ENCODE measurements at places on chromosomes 3 and 15.
A peak's percentile ranks its signal among the peaks of the same experiment; 100 is the strongest.

GRCh38 chr3:42025370-42026138 lies 63.7 kb upstream of the ULK4 start:
- peak; percentile 92 for DNase-seq

DNA sequence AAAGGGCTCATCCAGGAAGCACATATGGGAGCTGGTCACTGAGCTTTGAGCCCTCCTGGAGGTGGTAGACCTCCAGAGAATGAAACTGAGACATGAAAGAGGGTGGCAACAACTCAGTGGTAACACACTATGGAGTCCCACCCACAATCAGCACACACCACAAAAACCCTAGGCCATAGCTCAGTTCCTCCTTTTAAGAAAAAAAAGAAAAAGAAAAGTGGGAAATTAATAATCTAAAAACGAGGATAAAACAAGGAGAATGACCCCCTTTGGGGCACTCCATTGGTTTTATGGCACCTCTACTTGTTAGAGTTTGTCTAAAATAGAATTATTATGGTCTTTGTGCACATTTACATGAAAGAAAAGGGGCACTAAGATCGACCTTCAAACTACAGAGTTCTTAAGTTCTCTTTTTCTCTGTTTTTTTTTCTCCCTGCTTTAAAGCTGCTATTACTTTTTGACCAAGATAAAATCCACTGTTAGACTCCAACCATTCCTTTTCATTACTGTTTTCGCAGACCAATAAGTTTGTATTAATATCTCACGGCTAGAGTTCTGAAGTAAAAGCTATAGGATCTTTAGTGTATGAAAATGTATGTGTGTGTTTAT lies 40.2 kb upstream of the ZBTB20 start:
- no peak for DNase-seq

- DNase-seq, result no peak
Observed at GRCh38 chr15:89848970-89849292, 34.3 kb upstream of the ANPEP start.

- no peak for DNase-seq
Observed at GRCh38 chr3:108430540-108430939, 79.9 kb downstream of the MYH15 start.

DNA sequence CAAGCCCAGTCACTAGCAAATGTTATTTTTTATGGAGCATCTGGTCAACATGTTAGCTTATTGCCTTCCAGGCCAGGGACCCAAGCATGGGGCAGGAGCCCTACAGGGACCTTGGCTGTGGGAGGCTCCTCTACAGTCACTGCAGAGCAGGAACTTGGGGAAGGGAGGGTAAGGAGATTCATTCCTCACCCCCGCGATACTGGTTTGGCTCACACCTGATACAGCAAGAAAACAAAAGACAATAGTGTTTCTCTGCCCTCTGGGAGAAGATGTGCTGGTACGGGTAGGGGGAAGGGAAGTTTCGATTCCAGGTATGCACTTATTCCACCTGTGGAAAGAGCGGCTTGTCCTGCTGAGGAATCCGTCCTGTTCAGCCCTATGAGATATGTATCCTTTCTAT lies 77.6 kb downstream of the SLC12A8 start:
- no peak for DNase-seq
